Panc1 (cell line): ENCODE measurements at places on chromosomes 2 and 18.

GRCh38 chr18:36186461-36187192 is 670 bp upstream of the MOCOS start:
- H3K4me3 ChIP-seq, result peak overlapping the region; percentile 61
- no peaks in the 10 kb centered on the region for H3K36me3 ChIP-seq
- H3K27ac ChIP-seq, result no peak overlapping the region
- H3K27me3 ChIP-seq, result no peaks in the 10 kb centered on the region

- no peaks in the 10 kb centered on the region for H3K27me3 ChIP-seq
- H3K27ac ChIP-seq, result no peak overlapping the region
- H3K4me1 ChIP-seq, result no peaks in the 10 kb centered on the region
Observed at GRCh38 chr2:198873503-198874471, 584.0 kb downstream of the SATB2 start.

- H3K36me3 ChIP-seq, result no peaks in the 10 kb centered on the region; the same call in 1 of the 2 replicates
- H3K27me3 ChIP-seq, result no peaks in the 10 kb centered on the region; the same call in 1 of the 2 replicates
- DNase-seq, result peak; percentile 63
- peak overlapping the region; percentile 69 for H3K27ac ChIP-seq
- peaks cover 8% of the 10 kb centered on the region for H3K4me1 ChIP-seq
Observed at GRCh38 chr2:111116843-111117597, 3.7 kb upstream of the BCL2L11 start.

GRCh38 chr2:99552529-99552928 is 62.7 kb upstream of the REV1 start:
- no peak overlapping the region for H3K4me3 ChIP-seq
- H3K4me1 ChIP-seq, result no peaks in the 10 kb centered on the region
- no peak for DNase-seq
- H3K27ac ChIP-seq, result no peak overlapping the region
- no peaks in the 10 kb centered on the region for H3K36me3 ChIP-seq

DNA sequence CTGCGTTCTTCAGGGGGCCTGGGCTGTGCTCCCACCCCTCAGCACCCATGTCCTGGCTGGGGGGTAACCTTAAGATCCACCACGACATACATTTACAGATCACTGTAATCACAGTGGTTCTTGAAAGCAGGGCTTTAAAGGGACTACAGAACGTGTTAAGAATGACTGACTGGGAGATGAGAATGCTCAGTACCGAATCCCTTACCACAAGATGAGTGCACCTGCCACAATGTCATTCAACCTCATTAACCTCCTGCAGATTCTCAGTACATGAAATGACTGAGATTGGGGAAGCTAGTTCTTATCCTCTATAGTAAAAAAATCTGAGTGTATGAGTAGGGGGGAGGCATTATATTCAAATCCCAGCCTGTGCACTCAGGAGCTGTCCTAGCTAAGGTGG is 10.5 kb upstream of the PIEZO2 start:
- H3K27me3 ChIP-seq, result no peaks in the 10 kb centered on the region; the same call in 1 of the 2 replicates
- H3K36me3 ChIP-seq, result no peaks in the 10 kb centered on the region
- DNase-seq, result no peak

GRCh38 chr2:167183931-167184330 is 295.7 kb downstream of the XIRP2 start:
- H3K36me3 ChIP-seq, result no peaks in the 10 kb centered on the region
- no peak overlapping the region for H3K4me3 ChIP-seq
- no peaks in the 10 kb centered on the region for H3K4me1 ChIP-seq

DNA sequence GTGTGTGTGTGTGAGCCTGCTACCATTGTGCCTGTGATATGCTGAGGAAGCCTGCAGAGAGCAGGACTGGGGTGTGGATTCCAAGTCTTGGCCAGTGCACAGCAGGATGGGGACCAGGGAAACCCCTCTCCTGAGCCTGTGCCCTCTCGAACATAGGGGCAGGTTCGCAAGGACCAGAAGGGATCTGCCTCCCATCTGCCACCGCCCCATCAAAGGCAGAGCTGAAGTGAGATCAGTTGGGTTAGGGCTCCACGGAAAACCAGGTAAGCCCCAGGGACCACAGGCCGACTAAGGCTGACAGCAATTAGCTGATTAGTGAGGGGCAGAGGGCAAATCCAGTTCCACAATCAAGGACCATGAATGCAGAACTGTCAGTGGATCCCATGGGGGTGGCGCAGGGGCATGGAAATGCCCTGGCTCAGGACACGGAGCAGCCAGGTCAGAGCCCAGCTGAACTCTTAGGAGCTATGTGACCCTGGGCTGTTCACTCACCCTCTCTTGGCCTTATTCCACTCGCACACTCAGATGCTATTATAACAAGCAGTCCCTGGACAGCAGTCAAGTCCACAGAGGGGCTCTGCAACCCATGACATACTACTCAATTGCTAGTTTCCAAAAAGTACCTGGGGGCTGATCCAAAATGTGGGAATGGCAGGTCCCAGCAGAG is 84.2 kb upstream of the ID2 start:
- H3K36me3 ChIP-seq, result no peaks in the 10 kb centered on the region
- H3K4me1 ChIP-seq, result no peaks in the 10 kb centered on the region
- DNase-seq, result no peak
- H3K27ac ChIP-seq, result no peak overlapping the region

GRCh38 chr2:36407413-36407812 is 51.8 kb downstream of the CRIM1 start:
- peaks cover 100% of the 10 kb centered on the region for H3K4me1 ChIP-seq
- peak overlapping the region; percentile 96 for H3K27ac ChIP-seq
- H3K27me3 ChIP-seq, result no peaks in the 10 kb centered on the region
- peaks cover 9% of the 10 kb centered on the region; the same call in 1 of the 2 replicates for H3K36me3 ChIP-seq

GRCh38 chr2:2291500-2292260 is 39.4 kb downstream of the MYT1L start:
- H3K4me1 ChIP-seq, result no peaks in the 10 kb centered on the region
- DNase-seq, result no peak
- no peak overlapping the region for H3K4me3 ChIP-seq
- peaks cover 3% of the 10 kb centered on the region; the same call in 1 of the 2 replicates for H3K27me3 ChIP-seq
- no peak overlapping the region for H3K27ac ChIP-seq

DNA sequence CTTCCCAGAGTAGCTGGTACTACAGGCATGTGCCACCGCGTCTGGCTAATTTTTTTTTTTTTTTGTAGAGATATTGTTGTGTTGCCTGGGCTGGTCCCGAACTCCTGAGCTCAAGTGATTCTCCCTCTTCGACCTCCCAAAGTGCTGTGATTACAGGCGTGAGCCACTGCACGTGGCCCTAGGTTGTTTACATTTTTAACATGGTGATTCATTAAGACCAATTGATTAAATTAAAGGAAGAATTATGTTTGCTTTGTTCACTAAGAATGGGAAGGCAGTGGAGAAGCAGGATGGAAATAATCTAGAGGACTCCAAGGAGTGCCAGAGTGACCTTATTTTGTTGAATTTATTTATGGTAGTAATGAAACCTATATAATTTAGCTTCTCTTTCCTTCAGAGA is 7.5 kb downstream of the LCLAT1 start:
- H3K36me3 ChIP-seq, result no peaks in the 10 kb centered on the region
- no peak overlapping the region for H3K27ac ChIP-seq
- no peaks in the 10 kb centered on the region for H3K4me1 ChIP-seq
- DNase-seq, result no peak

DNA sequence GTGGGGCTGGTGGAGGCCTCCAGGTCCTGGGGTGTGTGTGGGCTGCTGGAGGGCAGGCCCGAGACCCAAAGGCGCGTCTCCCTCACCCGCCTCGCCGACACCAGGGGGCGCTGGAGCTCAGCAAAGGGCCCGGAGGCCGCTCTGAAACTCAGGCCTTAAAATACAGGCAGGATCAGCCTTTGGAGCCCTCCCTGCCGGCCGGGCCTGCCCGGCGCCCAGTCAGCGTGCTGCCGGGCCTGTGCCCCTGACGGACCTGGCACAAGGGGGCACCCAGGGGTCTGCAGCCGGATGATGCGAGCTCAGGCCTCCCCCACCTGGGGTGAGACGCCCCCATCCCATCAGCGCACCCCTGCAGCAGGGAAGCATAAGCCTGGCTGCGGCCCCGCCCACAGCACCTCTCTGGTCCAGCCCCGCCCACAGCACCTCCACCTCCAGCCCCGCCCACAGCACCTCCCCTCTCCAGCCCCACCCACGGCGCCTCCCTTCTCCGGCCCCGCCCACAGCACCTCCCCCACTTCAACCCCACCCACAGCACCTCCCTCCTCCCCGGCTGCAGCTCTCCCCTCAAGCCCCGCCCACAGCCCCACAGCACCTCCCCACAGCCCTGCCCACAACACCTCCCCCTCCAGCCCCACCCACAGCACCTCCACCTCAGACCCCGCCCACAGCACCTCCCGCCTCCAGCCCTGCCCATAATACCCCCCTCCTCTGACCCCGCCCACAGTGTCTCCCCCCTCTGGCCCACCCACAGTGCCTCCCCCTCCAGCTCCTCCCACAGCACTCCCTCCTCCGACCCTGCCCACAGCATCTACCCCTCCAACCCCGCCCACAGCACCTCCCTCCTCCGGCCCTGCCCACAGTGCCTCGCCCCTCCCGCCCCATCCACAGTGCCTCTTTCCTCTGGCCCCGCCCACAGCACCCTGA is 92.8 kb upstream of the OTOS start:
- peak; percentile 52 for DNase-seq
- peaks cover 8% of the 10 kb centered on the region; the same call in 1 of the 2 replicates for H3K4me1 ChIP-seq
- H3K4me3 ChIP-seq, result peak overlapping the region; percentile 37

- peaks cover 13% of the 10 kb centered on the region for H3K4me1 ChIP-seq
- H3K27me3 ChIP-seq, result peaks cover 7% of the 10 kb centered on the region; the same call in 1 of the 2 replicates
- H3K4me3 ChIP-seq, result peak overlapping the region; percentile 52
Observed at GRCh38 chr2:216632346-216632951, 771 bp upstream of the IGFBP2 start.

DNA sequence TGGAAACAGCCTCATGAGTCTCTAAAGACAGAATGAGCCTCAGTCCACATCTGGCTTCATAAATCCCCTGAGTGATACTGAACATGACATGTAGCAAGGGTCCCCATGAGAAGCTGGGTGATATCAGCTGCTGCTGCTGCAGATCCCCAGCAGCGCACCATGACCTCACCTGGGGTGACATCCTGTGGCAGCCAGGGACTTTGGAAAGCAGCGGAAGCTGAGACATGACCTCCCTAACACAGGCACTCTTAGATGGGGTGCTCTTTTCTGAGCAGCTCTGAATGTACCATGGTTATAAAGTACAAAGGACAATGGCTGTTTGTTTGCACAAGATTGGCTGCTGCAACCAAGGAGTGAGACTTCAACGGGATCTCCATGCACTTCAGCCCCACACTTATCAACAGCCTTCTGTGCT is 74.7 kb upstream of the TMEM200C start:
- H3K4me3 ChIP-seq, result no peak overlapping the region
- H3K27me3 ChIP-seq, result no peaks in the 10 kb centered on the region
- no peak overlapping the region for H3K27ac ChIP-seq
- DNase-seq, result no peak
- no peaks in the 10 kb centered on the region for H3K4me1 ChIP-seq

- peak; percentile 45 for DNase-seq
- H3K27me3 ChIP-seq, result no peaks in the 10 kb centered on the region
- no peaks in the 10 kb centered on the region for H3K4me1 ChIP-seq
- H3K4me3 ChIP-seq, result no peak overlapping the region
- no peaks in the 10 kb centered on the region for H3K36me3 ChIP-seq
- no peak overlapping the region for H3K27ac ChIP-seq
Observed at GRCh38 chr18:34122724-34123334, 101.9 kb downstream of the NOL4 start.

DNA sequence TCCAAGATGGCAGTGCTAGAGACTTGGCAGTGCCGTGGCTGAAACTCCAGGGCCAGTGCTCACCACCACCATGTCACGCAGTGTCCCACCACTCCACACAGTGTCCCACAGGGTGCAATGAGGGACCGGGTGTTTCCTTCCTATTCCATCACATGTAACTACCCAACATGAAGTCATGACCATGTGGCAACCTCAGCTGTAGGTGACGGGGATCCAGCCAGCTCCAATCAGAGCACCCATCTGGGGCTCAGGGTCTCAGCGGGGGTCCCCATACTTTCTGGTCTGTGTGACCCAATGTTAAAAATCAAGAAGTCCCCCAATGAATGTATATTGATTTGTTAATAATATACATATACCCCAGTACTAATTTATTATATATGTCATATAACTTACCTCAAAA is 52.1 kb downstream of the PTGR3 start:
- H3K4me1 ChIP-seq, result peaks cover 6% of the 10 kb centered on the region
- H3K27ac ChIP-seq, result no peak overlapping the region
- H3K36me3 ChIP-seq, result no peaks in the 10 kb centered on the region
- no peak for DNase-seq
- H3K4me3 ChIP-seq, result no peak overlapping the region

- H3K27me3 ChIP-seq, result no peaks in the 10 kb centered on the region
- DNase-seq, result no peak
- no peaks in the 10 kb centered on the region for H3K36me3 ChIP-seq
- no peak overlapping the region for H3K4me3 ChIP-seq
- no peaks in the 10 kb centered on the region for H3K4me1 ChIP-seq
Observed at GRCh38 chr18:7760967-7761948, 194.1 kb downstream of the PTPRM start.

GRCh38 chr2:104856973-104857261 is 3.0 kb downstream of the POU3F3 start:
- no peak overlapping the region for H3K27ac ChIP-seq
- H3K4me3 ChIP-seq, result peak overlapping the region; percentile 34
- peaks cover 8% of the 10 kb centered on the region for H3K27me3 ChIP-seq
- H3K4me1 ChIP-seq, result peaks cover under 1% of the 10 kb centered on the region; the same call in 1 of the 2 replicates
- DNase-seq, result no peak

- no peaks in the 10 kb centered on the region; the same call in 1 of the 2 replicates for H3K27me3 ChIP-seq
- no peaks in the 10 kb centered on the region for H3K4me1 ChIP-seq
- no peaks in the 10 kb centered on the region for H3K36me3 ChIP-seq
- no peak overlapping the region for H3K4me3 ChIP-seq
Observed at GRCh38 chr18:45666520-45666919, 51.2 kb downstream of the SLC14A2 start.

- H3K4me1 ChIP-seq, result no peaks in the 10 kb centered on the region
- no peaks in the 10 kb centered on the region for H3K36me3 ChIP-seq
- H3K27ac ChIP-seq, result no peak overlapping the region
Observed at GRCh38 chr2:68987021-68987503, 12.6 kb downstream of the GKN1 start.

DNA sequence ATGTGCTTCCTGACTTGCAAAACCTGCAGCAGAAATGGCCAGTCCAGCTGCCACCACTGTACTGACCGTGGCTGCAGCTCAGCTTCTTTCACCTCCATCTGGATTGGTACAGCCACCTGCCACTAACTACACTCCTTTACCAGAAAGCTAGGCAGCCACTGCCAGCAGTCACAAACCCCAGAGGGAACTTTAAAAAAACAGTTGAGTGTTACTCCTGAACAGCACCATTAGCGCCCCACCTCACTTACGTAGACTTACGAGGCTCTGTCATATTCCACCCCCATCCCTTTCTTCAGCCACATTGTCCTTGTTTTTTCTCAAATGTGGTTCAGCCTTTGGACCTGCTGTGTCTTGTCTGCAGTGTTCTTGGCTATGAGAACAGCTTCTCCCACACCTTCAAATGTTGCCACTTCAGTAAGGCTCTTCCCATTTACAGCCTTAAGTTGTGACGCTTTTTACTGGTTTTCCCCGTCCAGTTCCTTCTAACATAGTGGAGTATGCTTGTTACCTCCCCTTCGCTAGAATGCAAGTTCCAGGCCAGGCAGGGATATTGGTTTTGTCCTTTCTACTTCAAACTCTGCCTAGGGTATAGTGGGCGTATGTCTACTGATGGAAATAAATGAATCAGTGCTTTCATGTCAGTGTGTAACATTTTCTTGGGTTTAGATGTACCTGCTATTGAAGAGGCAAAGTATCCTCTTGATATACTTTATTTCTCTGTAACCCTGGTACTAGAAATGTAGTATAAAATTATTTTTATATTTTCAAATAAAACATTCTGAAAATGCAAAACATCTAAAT is 17.0 kb downstream of the HNRNPA3 start:
- peak overlapping the region; percentile 30 for H3K27ac ChIP-seq
- H3K27me3 ChIP-seq, result no peaks in the 10 kb centered on the region
- H3K4me3 ChIP-seq, result no peak overlapping the region
- no peak for DNase-seq

- no peaks in the 10 kb centered on the region for H3K36me3 ChIP-seq
- H3K4me3 ChIP-seq, result no peak overlapping the region
- DNase-seq, result no peak
- no peaks in the 10 kb centered on the region for H3K27me3 ChIP-seq
- H3K27ac ChIP-seq, result no peak overlapping the region
- H3K4me1 ChIP-seq, result no peaks in the 10 kb centered on the region
Observed at GRCh38 chr18:64027931-64028695, 58.2 kb downstream of the SERPINB8 start.
